Left colon (tissue), 2 donors: ENCODE measurements at places on chromosomes 1 and 21.

DNA sequence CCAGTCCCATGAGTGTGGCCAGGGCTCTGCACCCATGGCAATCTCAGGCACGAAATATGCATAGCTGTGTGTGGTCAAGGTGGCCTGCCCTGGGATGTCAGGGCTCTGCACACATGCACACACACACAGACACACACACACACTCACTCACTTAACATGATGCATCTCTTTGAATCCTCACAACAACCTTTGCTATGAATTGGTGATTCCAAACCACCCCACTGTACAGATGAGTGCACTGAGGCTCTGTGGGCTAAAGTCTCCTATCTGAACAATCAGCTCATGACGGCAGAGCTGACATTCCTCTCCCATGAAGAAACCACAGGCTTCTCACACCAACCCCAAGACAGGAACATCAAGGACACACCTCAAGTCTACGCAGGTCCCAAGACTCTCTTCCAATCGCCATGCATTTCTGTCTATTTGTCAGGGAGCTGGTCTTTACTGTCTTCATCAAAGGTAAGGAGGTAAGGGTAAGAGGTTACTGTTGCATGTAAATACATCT is 131.6 kb downstream of the ETS2 start:
- no peak for DNase-seq

DNA sequence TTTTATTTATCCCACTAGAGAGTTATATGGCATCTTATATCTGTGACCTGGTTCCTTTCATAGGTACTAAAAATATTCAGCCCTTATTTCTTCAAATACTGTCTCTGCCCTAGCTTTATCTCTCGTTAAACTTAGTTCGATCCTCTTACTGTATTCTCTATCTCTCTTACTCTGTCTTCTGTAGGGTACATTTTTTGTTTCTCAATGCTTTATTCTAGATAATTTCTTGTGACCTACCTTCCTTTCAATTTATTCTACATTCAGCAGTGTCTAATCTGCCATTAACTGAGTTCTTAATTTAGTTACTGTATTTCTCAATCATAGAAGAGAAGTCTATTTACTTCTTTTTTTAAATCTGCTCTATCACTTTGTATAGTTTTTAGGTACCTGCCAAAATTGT is 1.8 kb upstream of the ZFP69 start:
- no peak for DNase-seq

DNA sequence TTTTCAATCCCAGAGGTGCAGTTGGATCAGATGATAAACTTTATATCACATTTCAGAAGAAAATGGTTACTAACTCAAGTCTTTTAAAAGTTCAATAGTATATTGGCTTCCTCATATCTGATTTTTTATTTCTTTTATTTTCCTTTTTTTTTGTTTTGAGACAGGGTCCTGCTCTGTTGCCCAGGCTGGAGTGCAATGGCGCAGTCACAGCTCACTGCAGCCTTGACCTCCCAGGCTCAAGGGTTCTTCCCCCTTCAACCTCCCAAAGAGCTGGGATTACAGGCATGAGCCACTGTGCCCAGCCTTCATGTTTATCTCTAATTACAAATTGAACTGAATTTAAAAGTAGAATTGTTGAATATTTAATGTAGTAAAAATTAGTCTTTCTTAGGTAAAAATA is 13.9 kb downstream of the FLVCR1 start:
- DNase-seq: no peak

- DNase-seq: no peak
Measured at GRCh38 chr1:46173361-46173856, 1.5 kb upstream of the TSPAN1 start.

DNA sequence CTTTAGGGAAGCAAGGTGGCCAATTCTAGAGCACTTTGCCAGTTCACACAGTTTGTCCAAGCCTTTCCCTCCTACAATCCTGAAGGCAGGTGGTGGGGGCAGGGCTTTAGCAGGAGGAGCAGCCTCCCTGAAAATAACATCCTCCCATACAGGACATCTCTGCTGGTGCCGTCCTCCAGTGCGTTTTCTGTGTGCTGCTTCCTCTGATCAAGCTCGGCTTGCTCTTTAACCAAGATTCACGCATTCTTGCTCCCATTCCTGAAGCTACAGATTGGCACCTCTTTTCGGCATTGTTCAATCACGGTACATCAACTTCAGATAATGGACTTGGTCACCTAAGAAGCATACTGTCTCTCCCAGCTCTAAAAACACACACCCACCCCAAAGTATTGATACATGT is 7.5 kb upstream of the DPT start:
- no peak for DNase-seq

GRCh38 chr1:79604490-79605198 is 598.1 kb upstream of the ADGRL4 start:
- DNase-seq: no peak

DNA sequence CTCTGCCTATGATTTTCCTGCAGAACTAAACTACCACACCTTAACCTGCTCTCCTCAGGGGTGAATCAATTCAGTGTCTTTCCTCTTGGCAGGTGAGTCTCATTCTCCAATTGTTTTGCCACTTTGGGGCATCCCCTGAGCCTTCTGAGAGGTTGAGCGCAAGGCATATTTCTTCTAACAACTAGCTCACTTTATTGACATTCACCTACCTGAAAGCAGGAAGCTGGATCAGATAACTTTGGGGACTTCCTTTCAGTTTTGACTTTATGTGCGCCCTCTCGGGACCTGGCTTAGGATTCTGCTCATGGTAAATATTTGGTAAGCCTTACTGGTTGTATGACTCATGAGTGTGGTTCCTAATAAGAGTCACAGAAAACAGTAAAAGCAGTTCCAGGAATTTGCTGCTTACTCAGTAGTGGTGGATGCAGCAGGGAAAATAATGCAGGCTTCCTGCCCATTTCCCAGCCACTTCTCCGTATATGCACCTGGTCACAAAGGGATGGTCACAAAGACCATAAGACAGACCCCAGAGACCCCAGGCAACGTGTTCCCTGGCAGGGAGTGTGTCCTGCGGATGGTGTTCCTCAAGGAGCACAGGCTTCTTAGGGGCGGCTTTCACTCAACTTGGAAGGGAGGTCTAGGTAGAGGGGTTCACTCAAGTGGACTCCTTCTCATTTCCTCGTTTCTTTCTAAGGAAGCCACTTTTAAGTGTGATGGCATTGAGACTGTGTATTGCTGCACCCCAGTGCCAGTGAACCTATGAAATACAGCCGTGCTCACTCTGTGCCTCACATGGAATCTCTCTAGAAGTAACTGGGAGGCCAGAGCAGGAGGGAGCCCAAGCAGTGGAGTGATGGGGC is 22.0 kb upstream of the BATF3 start:
- DNase-seq: no peak

DNA sequence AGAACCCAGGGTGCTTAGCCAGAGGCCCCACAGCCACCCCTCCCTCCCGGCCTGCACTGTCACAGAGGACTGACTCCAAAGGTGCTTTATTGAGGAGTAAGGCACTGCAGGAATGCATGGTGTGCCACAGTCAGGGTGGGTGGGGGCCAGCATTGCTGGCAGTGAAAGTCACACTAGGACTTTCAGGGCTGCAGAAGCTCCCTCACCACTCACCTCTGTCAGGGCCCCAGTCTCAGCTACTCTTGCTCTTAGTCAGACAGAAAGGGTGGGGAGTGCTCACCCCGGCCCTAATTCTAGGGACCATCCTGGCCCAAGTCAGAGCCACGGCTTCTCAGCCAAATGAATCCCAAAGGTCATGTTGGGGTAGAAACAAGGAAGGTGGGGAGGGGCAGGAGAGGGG is 19.4 kb downstream of the KNCN start:
- DNase-seq: no peak

DNA sequence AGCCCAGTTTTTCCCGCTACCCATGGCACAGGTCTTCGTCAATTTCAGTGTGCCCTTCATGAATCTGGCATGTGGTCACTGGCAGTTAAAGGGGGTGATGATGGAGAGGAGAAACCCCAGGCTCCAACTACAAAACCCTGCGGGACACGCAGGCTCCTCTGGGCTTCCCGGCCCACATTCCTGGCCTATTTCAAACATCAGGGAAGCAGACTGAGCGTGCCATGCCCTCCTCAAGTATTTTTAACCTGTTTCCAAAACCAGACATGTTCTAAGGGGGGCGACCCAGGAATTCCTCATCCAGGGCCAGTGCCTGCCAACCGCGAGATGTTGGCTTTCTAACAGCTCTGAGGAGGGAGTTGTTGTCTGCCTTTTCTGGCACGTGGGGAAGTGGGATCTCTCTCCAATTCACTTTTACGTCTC is 85.1 kb downstream of the CAPZB start:
- no peak for DNase-seq

GRCh38 chr1:203563291-203563690 is 63.3 kb upstream of the ATP2B4 start:
- no peak for DNase-seq

GRCh38 chr21:34018910-34019309 is 54.5 kb upstream of the MRPS6 start:
- no peak for DNase-seq

DNA sequence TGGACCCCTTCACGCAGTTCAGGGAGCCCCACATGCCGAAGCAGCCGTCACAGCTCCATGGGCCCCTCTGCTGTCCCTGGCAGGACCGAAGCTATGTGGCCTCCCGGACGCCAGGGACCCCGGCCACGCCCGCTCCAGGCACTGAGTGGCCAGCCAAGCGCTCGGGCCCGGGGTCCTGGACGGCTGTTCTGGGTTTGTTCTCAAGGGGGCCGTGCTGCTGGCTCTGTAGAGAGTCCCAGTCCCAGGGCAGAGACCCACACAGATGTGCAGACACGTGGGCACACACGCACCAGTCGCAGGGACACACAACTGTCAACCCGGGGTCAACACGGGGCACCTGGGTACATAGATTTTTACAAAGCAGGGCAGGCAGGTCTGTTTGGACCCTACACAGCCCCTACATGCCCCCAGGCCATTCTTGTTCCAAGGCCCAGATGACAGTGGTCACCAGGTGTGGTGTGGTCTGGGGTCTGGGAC is 6.7 kb downstream of the B3GALT6 start:
- DNase-seq: no peak

DNA sequence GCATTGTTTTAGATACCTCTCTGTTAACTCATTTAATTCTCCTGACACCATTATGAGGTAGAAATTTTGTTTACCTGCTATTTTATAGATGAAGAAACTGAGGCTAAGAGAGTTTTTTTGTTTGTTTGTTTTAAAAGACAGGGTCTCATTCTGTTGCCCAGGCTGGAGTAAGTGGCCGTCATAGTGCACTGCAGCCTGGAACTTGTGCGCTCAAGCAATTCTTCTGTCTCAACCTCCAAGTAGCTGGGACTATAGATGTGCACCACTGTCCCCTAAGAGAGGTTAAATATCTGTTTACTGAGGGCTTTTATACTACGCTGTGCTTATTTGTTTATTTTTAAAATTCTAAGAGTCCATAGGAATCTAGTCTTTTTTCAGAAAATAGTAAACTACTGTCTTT is 43.7 kb upstream of the CACYBP start:
- no peak for DNase-seq

DNA sequence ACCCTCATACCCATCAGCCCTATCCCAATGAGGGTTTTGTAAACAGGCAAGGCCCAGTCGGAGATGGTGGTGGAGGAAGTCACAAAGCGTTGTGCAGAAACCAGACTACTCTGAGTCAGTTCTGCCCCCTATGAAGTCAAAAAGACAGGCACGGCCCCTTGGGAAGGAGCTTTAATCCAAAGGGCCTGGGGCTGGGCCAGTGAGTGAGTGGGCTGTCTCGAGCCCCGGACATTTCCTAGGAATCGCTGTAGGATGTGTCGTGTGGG is 442 bp upstream of the AHCYL1 start:
- no peak for DNase-seq

DNA sequence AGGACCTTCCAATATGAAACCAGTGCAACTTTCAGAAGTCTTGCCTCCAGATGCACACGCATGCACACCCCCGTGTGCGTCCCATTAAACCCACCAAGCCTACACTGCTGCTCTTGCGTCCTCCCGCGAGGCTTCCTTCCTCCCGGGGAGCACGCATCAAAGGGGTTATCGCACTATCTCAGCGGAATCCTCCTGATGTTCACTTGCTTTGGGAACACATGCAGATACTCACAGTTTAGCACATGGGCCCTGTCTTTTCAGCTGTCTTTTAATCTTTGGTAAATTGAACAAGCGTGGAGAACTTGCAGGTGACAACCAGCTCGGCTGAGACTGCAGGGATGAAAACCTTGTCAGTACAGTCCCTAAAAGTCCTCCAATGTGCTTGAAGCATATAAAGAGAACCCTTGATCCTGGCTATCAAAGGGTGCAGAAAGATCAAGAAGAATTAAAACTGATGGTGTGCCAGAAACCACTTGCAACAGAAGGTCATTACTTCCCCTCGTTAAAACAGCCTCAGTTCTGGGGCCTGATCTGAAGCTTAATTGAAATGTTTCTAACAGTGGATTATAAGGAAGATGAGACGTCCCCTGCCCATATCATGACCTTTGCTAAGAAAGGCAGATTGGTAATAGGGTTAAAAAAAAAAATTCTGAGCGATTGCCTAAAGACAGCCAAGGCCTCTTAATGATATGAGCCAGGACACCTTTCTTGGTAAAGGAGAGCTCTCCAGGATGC is 149.4 kb upstream of the LMO4 start:
- DNase-seq: no peak

- no peak for DNase-seq
Measured at GRCh38 chr1:36446271-36446670, 4.0 kb downstream of the OSCP1 start.

DNA sequence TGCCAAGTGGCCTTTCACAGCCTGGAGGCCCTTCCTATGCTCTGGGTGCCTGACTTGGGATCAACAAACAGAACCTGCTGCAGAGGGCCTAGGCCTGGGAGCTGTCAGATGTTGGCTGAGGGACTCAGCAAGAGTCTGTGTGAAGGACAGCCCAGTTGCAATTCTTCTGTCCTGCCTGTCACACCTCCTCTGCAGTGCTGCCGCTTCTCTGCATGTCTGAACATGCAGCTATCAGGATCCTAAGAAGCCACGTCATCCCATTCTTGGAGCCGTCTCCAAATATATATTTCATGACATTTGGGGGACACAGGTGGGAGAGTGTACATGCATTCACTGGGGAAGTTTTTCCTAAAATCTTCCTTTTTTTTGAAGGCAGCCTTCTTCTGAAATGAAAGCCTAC is 8.6 kb downstream of the FCAMR start:
- DNase-seq: no peak

GRCh38 chr1:61222240-61222639 is 139.9 kb downstream of the NFIA start:
- DNase-seq: no peak

GRCh38 chr1:46575300-46575699 is 23.9 kb upstream of the KNCN start:
- DNase-seq: no peak

DNA sequence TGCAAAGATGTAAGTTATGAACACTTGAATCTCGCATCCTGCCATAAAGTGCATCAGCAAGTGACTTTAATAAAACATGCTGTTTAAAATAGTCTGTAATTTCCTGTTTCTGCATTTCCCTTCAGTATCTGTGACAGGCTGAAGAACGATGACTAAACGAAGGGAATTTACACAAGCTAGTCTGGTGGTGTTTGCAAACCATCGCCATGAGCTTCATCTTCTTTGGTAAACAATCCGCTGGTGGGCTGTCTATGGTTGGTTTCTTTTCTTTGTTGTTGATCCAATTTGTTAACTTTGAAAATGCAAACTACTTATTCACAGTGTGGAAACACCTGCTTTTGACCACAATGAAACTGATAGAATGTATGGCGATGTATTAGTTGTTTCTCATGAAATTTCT is 13.9 kb downstream of the SERTAD4 start:
- no peak for DNase-seq
